Right renal cortex interstitium (tissue), 3 donors: ENCODE measurements at places on chromosomes 5 and 9. TPM values are rescaled to one million over a fixed set of nuclear protein-coding genes. Genes with fewer than 3 reads are reported as not detected.

Gene SLC36A3
- not detected for polyA plus RNA-seq

Gene NR5A1
- polyA plus RNA-seq, result not detected

Gene PCDHGC3
- polyA plus RNA-seq, result 107 TPM

Gene PLAC8L1
- polyA plus RNA-seq, result 0.85 TPM

Gene FKTN
- polyA plus RNA-seq, result 24.8 TPM

Gene PCDHA9
- polyA plus RNA-seq, result 0.03 TPM

Gene SUSD3
- polyA plus RNA-seq, result 7.6 TPM

Gene CEL
- 3.8 TPM for polyA plus RNA-seq

GRCh38 chr5:172834415-172835289 is 601 bp downstream of the ERGIC1 start:
- no peak for DNase-seq

DNA sequence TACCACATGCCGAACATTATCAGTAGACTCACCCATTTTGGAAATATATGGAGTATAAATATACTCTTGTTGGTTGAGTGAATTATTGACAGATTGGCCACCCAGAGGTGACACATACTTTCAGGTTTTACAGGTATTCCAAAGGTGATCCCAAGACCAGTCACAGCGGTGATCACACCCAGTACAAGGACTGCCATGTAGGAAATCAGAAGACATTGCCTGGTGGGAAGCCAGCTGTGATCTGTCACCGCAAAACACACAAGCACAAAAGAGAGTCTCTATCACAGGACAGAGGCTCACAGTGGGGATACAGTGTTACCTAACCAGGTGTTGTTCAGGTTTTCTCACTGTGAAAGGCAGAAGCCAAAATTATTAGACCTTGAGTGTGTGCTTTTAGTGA is 15.8 kb downstream of the BTF3 start:
- no peak for DNase-seq

GRCh38 chr5:177496727-177497291 is 595 bp downstream of the PDLIM7 start:
- no peak for DNase-seq

GRCh38 chr9:129224618-129225489 is 46.8 kb upstream of the IER5L start:
- no peak for DNase-seq

DNA sequence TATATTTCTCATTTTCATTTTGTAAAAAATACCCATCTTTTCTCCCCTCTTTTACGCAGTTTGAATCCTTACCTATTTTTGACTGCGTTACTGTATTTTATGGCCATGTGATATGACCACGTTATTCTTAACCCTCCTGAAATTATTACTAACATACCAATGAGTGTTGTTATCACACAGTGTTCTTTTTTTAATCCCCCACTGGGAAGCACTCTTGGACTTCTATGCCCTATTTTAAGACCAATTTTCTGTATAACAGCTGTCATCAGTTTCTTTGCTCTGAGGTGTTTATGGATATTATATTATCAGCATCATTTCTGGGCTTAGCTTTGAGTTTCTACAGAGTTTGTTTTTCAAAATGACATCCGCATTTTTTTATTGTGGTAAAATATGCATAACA is 71.1 kb downstream of the CFAP95 start:
- no peak for DNase-seq

DNA sequence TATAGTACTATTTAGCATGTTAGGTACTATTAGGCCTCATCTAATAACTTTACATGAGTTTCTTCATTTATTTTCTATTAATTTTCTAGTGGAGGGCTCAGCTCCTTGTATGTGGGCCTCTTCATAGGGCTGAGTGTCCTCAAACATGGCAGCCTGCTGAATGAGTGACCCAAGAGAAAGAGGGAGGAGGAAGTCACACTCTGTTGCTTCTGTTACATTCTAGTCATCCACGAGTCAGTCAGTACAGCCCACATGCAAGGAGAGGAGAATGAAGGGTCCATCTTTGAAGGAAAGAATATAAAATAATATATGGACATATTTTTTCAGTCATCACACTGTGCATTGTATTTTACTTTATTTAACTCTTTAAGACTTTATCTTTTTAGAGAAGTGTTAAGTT is 66.6 kb upstream of the NR3C1 start:
- no peak for DNase-seq

GRCh38 chr5:151105561-151105960 is 24.7 kb upstream of the TNIP1 start:
- DNase-seq, result no peak

- DNase-seq, result no peak
These were observed 1931.0 kb upstream of the CDH6 start for GRCh38 chr5:29262339-29263123.

GRCh38 chr5:134649163-134649835 is 714 bp downstream of the SEC24A start:
- no peak for DNase-seq

DNA sequence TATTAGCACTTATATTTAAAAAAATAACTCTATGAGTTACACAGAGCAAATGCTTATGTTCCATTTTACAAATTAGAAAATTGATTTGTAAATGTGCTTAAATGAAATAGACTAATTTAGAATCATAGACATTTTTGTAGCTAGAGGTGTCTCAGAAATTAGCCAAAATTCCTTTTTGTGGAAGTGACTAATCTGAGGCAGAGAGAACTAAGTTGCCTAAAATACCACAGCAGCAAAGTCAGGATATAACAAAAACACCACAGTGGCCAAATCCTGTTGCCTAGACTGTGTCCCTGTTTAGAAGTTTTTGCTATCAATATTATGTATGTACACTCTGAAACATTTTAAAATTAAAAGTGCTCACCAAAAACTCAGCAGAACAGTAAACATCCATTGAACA is 18.7 kb downstream of the ADAMTSL1 start:
- no peak for DNase-seq

DNA sequence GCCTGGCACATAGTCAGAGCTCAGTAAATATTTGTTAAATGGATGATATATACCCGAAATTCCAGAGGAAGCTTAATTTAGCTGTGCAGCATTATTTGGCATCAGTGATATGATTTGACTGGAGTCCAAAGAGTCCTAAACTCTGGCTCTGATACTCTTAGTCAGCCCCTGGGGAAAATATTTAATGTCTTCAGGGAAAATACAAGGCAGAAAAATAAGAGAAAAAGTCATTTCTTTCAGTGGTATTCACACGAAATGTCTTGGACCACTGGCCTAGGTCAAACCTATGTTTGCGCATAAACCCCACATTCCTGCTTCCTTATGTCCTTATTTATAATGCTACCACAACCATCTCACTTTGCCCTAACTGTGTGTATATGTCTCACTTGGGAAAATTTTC is 23.8 kb downstream of the GLRA1 start:
- DNase-seq, result no peak

DNA sequence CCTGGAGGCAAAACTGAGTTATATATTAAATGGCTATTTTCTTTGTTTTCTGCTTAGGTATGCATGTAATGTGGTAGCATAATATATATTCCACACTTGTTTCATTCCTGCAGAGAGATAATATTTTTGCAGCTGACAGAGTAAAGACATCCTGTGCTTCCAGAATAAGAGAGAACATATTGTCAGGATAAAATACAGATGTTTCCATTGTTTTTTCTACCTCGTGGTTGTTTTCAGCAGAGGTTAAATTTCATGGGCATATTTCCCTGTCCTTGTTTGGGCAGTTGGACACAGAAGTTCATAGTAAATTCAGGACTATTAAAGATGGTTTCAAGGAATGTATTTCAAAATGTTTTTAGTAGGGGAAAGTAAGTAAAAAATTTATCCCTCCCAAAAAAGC is 47.6 kb upstream of the MEGF10 start:
- DNase-seq, result no peak

DNA sequence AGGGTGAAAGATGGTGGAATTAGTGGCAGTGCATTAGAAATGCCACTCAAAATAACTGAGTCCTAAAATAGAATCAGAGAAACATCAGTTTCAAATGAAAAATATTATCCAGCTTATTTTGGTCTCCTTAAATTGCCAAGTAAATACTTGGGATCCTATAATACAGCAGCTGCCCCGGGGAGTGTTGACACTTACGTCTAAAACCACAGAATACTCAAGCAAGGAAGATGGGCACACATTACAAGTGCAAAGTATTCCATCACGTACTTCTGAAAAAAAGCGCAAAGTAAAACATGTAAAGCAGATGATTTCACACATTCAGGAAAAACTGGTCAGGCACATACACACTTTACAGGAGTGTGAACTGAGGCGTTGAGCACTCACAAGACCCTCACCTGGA is 2.4 kb upstream of the ARHGEF37 start:
- DNase-seq, result no peak

DNA sequence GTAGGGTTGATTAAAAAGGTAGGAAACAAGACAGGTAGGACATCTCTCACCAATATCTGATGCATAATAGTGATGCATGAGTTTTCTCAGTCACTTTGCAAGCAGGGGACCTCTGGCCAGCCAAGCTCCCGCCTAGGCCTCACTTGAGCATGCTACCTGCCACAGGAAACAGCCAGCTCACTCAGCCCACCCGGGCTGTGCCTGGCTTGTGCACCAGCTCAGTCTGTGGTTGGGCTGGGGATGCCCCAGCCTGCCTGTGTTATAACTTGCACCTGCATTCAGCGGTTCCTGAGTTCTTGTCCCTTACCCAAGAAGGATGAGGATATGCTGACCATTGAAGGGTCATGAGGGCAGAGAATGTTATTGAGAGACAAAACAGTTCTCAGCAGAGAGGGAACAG is 172.8 kb upstream of the PLCXD3 start:
- DNase-seq, result no peak

- no peak for DNase-seq
These were observed 794.5 kb downstream of the CDH12 start for GRCh38 chr5:22058620-22059019.

DNA sequence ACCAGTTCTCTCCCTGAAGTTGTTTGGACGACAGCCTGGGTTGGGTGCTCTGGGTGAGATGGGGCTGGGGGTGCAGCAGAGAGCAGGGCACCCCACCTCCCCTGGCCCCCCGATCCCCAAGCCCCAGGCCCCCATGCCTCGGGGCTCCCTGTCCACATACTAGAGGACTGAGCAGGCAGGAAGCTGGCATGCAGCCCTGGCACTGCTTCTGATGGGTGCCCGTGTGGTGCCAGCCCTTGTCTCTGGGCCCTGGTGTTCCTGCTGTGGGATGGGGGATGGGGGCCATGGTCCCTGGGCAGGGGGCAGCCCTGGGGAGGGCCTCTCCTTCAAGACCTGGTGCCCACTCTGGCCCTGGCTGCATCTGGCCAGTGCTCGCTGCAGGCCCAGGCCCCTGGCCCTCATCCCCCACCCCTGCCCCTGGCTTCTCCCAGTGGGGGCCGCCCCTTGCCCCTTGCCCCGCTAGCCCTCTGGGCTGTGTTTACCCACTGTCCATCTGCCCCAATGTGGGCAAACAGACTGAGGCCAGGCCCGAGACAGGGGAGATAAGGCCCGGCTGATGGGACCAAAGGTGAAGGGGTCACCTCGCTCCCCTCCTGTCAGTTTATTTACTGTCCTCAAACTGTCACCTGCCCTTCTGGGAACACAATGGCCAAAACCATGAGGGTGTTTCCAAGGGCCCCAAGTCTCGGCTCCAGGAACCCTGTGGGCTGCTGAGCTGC is 67.3 kb upstream of the RXRA start:
- no peak for DNase-seq

- DNase-seq, result no peak
These were observed 13.6 kb upstream of the GM2A start for GRCh38 chr5:151239237-151239861.

- no peak for DNase-seq
These were observed 107.8 kb upstream of the FAM120A start for GRCh38 chr9:93343663-93344062.

DNA sequence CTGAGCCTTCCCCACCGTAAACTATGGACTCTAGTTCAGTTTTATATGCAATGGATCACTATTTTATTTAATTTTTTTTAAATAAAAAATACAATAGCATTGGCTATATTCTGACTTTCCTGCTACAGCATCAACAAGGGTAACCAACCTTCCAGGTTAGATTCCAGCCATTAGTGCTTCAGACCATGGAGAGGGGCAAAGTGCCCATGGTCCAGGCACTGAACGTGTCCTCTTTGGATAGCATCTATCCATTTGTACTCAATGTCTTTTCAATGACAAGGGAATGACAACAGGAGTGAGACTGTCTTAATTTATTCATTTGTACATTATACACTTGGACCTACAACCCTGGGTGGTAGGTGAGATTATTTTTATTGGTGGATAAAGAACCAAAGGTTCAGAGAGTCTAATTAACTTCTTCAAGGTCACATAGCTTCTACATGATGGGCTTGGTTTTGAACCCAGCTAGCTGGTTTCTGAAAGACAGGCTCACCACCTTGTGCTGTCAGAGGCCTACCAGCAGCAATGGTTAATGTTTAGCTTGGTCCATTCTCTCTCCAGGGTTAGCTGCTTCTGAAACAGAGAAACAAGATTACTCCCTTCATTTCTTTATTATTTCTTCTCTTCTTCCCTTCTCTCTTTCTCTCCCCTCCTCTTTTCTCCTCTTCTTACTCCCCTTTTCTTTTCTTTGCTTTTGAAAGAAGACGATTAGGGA is 11.5 kb downstream of the TMEM171 start:
- DNase-seq, result no peak
